ENCODE measurements at places on chromosomes 5 and 9.
A peak's percentile ranks its signal among the peaks of the same experiment; 100 is the strongest.

- H3K4me1 ChIP-seq, result no peaks in the 10 kb centered on the region
- H3K36me3 ChIP-seq, result no peaks in the 10 kb centered on the region
- DNase-seq, result no peak
- no peak overlapping the region for H3K4me3 ChIP-seq
Measured at GRCh38 chr5:14906628-14907027, 35.0 kb upstream of the ANKH start.

- DNase-seq, result no peak
- no peak overlapping the region for H3K27ac ChIP-seq
- H3K36me3 ChIP-seq, result no peaks in the 10 kb centered on the region
- H3K4me3 ChIP-seq, result no peak overlapping the region
- no peaks in the 10 kb centered on the region for H3K4me1 ChIP-seq
- no peaks in the 10 kb centered on the region for H3K27me3 ChIP-seq
Measured at GRCh38 chr5:108451269-108451668, 69.4 kb upstream of the FBXL17 start.

- no peak overlapping the region for H3K27ac ChIP-seq
- H3K4me1 ChIP-seq, result no peaks in the 10 kb centered on the region
- H3K4me3 ChIP-seq, result no peak overlapping the region
- no peaks in the 10 kb centered on the region for H3K36me3 ChIP-seq
- DNase-seq, result no peak
Measured at GRCh38 chr9:120424248-120424647, 155.7 kb downstream of the CDK5RAP2 start.

DNA sequence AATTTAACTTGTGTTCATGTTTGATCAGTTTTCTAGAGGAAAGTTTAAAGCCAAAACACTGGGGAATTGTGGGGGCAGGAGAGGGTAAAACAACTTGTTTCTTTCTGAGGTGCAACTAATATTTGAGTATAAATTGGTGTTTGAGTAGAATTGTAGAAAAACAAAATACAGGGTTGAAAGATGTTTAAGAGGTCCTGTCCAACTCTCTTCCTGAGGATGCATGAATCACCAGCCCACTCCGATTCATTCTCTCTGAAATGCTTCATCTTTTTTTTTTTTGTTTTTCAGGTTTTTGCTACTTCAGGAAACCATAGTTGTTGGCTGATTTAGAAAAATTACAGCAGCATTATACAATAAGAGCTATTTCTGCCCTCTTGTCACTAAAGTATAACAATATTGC lies 42.4 kb upstream of the TMC1 start:
- no peak overlapping the region for H3K27ac ChIP-seq
- H3K36me3 ChIP-seq, result no peaks in the 10 kb centered on the region
- H3K27me3 ChIP-seq, result no peaks in the 10 kb centered on the region
- DNase-seq, result no peak

DNA sequence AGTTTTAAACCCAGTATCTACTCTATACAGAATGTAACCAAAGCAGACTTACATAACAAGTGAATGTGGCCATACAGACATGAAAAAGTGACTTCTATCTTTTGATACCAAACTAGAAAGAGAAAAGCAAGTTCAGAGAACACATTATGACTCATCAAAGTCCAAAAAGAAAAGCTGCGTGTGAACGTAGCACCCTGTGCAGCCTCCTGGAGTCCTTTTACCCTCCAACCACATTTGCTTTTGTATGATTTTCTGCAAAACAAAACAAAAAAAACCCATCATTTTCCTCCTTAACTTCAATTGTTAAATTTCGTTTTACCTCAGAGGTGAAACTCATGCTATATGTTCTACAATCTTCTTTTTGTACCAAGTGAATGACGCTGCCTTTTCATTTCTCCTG lies 2.8 kb upstream of the SMARCA2 start:
- H3K27ac ChIP-seq, result no peak overlapping the region
- no peak for DNase-seq
- no peaks in the 10 kb centered on the region for H3K27me3 ChIP-seq
- no peaks in the 10 kb centered on the region for H3K36me3 ChIP-seq
- H3K4me3 ChIP-seq, result no peak overlapping the region

- H3K36me3 ChIP-seq, result no peaks in the 10 kb centered on the region
- DNase-seq, result no peak
- H3K4me3 ChIP-seq, result no peak overlapping the region
- H3K27ac ChIP-seq, result no peak overlapping the region
Measured at GRCh38 chr5:125778791-125779190, 644.4 kb upstream of the GRAMD2B start.

DNA sequence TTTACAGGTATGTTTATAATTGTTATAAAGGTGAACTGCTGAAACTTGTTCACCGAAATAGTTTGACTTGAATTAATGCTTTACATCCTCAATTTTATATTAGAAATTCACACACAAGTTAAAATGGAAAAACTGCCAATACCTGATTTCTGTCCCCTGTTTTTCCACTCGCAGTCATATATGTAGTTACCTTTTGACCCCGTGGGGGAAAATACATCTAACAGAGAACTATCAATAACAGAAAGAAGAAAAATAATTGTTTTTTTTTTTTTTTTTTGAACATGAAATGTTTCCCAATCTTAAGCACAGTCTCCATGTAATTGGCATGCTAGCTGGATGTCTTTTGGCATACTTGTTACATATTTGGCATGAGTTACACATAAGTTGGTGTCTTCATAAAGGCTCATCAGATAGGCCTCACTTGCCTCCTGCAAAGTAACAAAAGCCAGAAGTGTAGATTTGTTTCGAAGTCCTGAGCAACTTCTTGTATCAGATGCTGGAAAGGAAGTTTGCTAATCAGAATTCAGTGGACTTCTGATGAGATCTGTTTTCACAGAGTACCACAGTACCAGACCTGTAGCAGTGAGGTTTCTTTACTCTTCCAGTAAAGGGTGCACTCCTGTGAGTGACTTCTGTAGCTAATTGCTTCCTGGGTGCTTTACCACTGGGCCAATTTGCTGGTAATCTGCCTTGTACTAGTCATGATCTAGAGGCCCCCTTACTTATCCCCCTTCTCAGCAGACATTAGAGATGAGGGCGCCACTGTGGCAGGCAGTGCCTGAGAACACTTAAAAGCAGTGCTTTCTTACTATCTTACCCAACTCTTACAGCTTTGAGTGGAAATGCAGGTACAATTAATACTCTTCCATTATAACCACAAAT lies 36.2 kb upstream of the CXXC5 start:
- H3K4me1 ChIP-seq, result peaks cover 15% of the 10 kb centered on the region
- no peaks in the 10 kb centered on the region for H3K27me3 ChIP-seq
- peaks cover 16% of the 10 kb centered on the region for H3K36me3 ChIP-seq
- no peak overlapping the region for H3K4me3 ChIP-seq

DNA sequence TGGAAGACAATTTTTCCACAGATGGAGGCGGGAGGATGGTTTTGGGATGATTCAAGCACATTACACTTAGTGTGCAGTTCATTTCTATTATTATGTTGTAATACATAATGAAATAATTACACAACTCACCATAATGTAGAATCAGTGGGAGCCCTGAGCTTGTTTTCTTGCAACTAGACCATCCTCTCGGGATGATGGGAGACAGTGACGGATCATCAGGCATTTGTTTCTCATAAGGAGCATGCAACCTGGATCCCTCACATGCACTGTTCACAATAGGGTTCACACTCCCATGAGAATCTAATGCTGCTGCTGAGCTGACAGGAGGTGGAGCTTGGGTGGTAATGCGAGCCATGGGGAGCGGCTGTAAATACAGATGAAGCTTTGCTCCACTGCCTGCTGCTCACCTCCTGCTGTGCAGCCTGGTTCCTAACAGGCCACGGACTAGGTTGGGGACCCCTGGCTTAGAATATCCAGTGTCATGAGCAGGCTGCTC lies 1.6 kb downstream of the STKLD1 start:
- peaks cover 5% of the 10 kb centered on the region for H3K36me3 ChIP-seq
- H3K27me3 ChIP-seq, result no peaks in the 10 kb centered on the region
- no peak overlapping the region for H3K4me3 ChIP-seq
- DNase-seq, result no peak

GRCh38 chr5:139131062-139131461 lies 67.1 kb downstream of the SIL1 start:
- H3K27ac ChIP-seq, result peak overlapping the region; percentile 53
- H3K27me3 ChIP-seq, result no peaks in the 10 kb centered on the region
- H3K4me3 ChIP-seq, result no peak overlapping the region
- H3K4me1 ChIP-seq, result peaks cover 20% of the 10 kb centered on the region
- peaks cover 8% of the 10 kb centered on the region for H3K36me3 ChIP-seq

GRCh38 chr5:93585041-93585766 lies 2.2 kb downstream of the NR2F1 start:
- peaks cover 2% of the 10 kb centered on the region for H3K27me3 ChIP-seq
- no peaks in the 10 kb centered on the region for H3K36me3 ChIP-seq
- H3K27ac ChIP-seq, result peak overlapping the region; percentile 71
- no peak for DNase-seq
- H3K4me1 ChIP-seq, result peaks cover 28% of the 10 kb centered on the region
- peak overlapping the region; percentile 60 for H3K4me3 ChIP-seq

GRCh38 chr5:45521067-45521466 lies 175.1 kb downstream of the HCN1 start:
- H3K4me3 ChIP-seq, result no peak overlapping the region
- DNase-seq, result no peak
- H3K27ac ChIP-seq, result no peak overlapping the region
- H3K36me3 ChIP-seq, result no peaks in the 10 kb centered on the region

DNA sequence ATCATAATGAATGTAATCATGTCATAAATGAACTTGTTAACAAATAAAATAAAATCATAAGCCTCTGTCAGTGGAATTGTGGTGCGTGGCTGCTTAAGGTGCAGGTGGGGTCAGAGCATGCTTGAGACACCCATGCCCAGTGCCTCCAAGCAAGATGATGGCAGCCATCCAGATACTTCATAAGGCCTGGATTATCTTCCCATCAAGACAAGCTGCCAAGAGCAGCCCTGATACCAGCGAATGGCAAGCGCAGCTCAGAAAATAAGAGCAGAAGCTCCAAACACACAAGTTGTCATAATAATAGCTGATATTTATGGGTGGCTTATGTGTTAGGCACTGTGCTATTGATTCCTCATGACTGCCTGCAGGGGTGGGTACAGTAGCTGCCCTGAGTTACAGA lies 21.8 kb upstream of the LMX1B start:
- H3K4me1 ChIP-seq, result no peaks in the 10 kb centered on the region
- no peak for DNase-seq
- H3K4me3 ChIP-seq, result no peak overlapping the region
- H3K27ac ChIP-seq, result no peak overlapping the region
- H3K27me3 ChIP-seq, result no peaks in the 10 kb centered on the region

GRCh38 chr5:72557167-72558045 lies 50.2 kb upstream of the ZNF366 start:
- no peaks in the 10 kb centered on the region for H3K27me3 ChIP-seq
- no peaks in the 10 kb centered on the region for H3K36me3 ChIP-seq
- H3K4me3 ChIP-seq, result peak overlapping the region; percentile 50
- DNase-seq, result peak; percentile 17

DNA sequence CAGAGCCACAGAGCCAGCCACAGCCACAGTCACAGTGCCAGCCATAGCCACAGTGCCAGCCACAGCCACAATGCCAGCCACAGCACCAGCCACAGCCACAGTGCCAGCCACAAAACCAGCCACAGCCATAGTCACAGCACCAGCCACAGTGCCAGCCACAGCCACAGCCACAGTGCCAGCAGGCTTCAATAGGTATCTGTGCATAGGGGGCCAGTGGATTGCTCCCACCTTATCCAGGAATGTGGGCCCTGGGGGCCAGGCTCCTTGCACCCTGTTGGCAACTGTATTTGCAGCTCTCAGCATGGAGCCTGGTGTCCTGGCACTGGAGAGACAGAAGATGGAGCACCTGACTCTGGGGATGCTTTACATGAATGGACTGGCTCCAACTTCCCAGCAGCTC lies 111.7 kb upstream of the IRX2 start:
- H3K27me3 ChIP-seq, result no peaks in the 10 kb centered on the region
- H3K4me1 ChIP-seq, result no peaks in the 10 kb centered on the region
- no peak overlapping the region for H3K27ac ChIP-seq
- H3K4me3 ChIP-seq, result no peak overlapping the region
- DNase-seq, result no peak

GRCh38 chr5:132556153-132556762 lies 519 bp upstream of the RAD50 start:
- peaks cover 15% of the 10 kb centered on the region for H3K4me1 ChIP-seq
- H3K4me3 ChIP-seq, result peak overlapping the region; percentile 31
- H3K27me3 ChIP-seq, result no peaks in the 10 kb centered on the region
- peak overlapping the region; percentile 87 for H3K27ac ChIP-seq
- no peaks in the 10 kb centered on the region for H3K36me3 ChIP-seq
- DNase-seq, result no peak

DNA sequence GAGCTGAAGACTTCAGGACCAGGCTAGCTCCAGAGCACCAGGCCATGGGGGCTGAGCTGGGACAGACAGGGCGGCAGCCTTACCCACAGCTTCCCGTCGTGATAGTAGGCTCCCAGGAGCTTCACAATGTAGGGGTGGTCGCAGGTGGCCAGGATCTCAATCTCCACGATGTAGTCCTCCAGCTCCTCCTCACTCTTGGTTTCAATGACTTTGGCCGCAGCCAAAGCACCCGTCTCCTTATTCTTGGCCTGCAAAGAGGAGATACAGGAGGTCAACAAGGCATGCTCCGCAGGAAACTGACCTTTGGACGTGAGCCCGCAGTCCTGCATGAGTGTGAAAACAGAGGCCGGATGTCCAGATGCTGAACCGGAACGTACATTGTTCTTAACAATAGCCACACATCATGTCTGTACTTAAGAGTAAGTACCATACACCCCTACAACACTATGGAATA lies 31.5 kb downstream of the STK10 start:
- H3K27me3 ChIP-seq, result no peaks in the 10 kb centered on the region
- peaks cover 7% of the 10 kb centered on the region for H3K36me3 ChIP-seq
- peak overlapping the region; percentile 46 for H3K27ac ChIP-seq
- DNase-seq, result no peak
- no peak overlapping the region for H3K4me3 ChIP-seq

DNA sequence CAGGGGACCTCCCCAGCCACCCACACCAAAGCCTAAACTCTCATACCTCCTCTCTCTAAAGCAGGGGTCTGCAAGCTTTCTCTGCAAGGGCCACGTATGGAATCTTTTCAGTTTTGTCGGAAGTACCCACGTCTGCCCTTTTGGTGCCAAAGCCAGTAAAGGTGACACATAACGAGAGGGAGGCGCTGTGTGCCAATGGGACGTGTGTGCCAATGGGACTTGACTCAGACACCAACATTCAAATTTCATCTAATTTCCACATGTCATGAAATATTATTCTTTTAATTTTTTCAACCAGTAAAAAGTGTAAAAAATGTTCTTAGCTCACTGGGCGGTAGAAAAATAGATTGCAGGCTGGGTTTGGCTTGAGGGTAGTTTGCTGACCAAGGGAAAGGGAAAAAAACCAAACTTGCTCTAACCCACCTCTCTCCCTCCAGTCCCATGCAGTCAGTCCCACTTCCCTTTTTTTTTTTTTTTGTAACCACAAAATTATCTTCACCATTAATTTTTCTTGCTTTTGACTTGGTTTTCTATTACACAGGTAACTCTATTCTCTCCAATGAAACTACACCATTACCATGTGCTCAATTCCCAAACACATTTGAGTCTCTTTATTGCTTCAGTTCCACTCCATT lies 25.5 kb downstream of the OR2V1 start:
- H3K27me3 ChIP-seq, result peaks cover under 1% of the 10 kb centered on the region
- H3K36me3 ChIP-seq, result no peaks in the 10 kb centered on the region
- H3K27ac ChIP-seq, result no peak overlapping the region
- no peak overlapping the region for H3K4me3 ChIP-seq

GRCh38 chr5:173103411-173103810 lies 40.9 kb upstream of the BNIP1 start:
- H3K27ac ChIP-seq, result no peak overlapping the region
- H3K27me3 ChIP-seq, result no peaks in the 10 kb centered on the region
- no peak for DNase-seq
- H3K4me1 ChIP-seq, result no peaks in the 10 kb centered on the region

Measured in upper lobe of left lung (tissue), 6 donors.